Left kidney (tissue), 8 donors: ENCODE measurements at places on chromosomes 1 and 21. TPM values are rescaled to one million over a fixed set of nuclear protein-coding genes. Genes with fewer than 3 reads are reported as not detected.

SYDE2 gene
- polyA plus RNA-seq: 12.9 TPM

VANGL2 gene
- polyA plus RNA-seq: 39.3 TPM

KRTAP12-1 gene
- not detected for polyA plus RNA-seq

KLHDC7A gene
- 9.7 TPM for polyA plus RNA-seq

CD247 gene
- 0.42 TPM for polyA plus RNA-seq

TXNIP gene
- 360 TPM for polyA plus RNA-seq

PGLYRP4 gene
- not detected for polyA plus RNA-seq

NIBAN1 gene
- 3.1 TPM for polyA plus RNA-seq

SLC9C2 gene
- 0.27 TPM for polyA plus RNA-seq

SYCP1 gene
- polyA plus RNA-seq: 0.90 TPM

ADAMTS1 gene
- polyA plus RNA-seq: 107 TPM

GJA5 gene
- 16.3 TPM for polyA plus RNA-seq

KIF26B gene
- polyA plus RNA-seq: 33.3 TPM

HSF2BP gene
- 3.0 TPM for polyA plus RNA-seq

FMO5 gene
- polyA plus RNA-seq: 10.5 TPM

DYNLT4 gene
- not detected for polyA plus RNA-seq

KCNK2 gene
- 2.4 TPM for polyA plus RNA-seq

SPRR3 gene
- not detected for polyA plus RNA-seq

THEMIS2 gene
- 2.3 TPM for polyA plus RNA-seq

MMEL1 gene
- 1.6 TPM for polyA plus RNA-seq

BEND5 gene
- 27.4 TPM for polyA plus RNA-seq

EPHB2 gene
- polyA plus RNA-seq: 11.5 TPM

KANK4 gene
- polyA plus RNA-seq: 23.4 TPM

USP1 gene
- 89.3 TPM for polyA plus RNA-seq

COL8A2 gene
- polyA plus RNA-seq: 1.2 TPM

TTLL7 gene
- polyA plus RNA-seq: 6.3 TPM
